ENCODE measurements at places on chromosomes 1 and 21.

DNA sequence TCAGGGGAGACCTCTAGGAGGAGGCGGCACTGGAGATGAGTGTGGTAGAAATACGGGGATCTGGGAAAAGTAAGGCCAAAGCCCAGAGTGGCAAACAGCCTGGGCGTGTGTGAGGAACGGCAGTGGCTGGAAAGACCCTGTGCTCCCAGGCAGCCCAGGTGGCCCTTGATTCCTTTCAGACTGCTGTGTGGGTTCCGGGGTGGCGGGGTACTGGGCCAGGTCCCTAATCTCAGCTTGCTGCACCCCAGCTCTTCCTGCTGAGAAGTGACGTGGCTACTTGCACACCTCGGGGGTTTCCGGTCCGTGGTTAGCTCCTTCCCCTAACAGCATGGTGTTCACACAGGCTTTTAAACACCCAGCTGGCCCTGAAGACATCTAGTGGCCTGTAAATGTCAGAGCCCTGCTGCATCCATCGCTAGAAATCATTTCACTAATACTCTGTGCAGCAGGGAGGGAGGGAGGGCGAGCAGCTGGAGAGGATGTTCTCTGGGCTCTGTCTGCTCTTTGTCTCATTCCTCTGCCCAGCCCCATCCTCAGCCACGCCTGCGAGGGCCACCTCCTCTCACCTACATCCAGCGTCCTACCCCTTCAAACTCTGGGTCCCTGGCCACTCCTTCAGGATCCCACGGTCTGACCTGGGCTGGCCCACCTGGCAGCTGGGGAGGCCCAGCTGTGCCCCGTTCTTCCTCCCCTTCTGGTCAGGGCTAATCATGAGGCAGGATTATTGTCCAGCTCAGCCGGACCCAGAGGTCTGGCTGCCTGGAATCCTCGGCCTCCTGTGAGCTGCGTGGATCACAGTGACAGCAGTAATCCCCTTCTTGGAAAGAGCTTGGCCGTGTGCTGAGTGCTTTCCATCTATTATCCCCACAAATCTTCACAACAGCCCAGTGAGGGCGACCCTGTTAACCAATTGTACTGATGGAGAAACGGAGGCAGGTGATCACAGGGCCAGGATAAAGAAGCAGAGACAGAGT lies 7.2 kb downstream of the ZDHHC18 start:
- DNase-seq = peak; percentile 66

DNA sequence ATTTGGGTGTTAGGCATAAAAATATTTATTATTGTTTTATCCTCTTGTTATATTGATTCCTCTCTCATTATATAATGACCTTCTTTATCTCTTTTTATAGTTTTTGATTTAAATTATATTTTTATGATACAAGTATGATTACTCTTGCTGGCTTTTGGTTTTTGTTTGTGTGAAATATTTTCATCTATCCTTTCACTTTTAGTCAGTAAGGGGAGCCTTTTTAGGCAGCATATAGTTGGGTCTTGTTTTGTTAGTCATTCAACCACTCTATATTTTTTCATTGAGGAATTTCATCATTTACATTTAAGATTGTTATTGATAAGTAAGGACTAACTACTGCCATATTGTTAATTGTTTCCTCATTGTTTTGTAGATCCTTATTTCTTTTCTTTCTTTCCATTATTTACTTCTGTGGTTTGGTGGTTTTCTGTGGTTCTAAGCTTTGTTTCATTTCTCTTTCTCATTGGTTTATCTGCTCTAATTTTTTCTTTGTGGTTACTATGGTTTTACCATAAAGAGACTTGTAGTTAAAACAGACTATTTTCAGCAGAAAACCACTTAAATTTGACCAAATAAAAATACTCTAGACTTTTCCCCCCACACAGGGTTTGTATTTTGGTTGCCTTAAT lies 593.1 kb downstream of the NUF2 start:
- DNase-seq = no peak

DNA sequence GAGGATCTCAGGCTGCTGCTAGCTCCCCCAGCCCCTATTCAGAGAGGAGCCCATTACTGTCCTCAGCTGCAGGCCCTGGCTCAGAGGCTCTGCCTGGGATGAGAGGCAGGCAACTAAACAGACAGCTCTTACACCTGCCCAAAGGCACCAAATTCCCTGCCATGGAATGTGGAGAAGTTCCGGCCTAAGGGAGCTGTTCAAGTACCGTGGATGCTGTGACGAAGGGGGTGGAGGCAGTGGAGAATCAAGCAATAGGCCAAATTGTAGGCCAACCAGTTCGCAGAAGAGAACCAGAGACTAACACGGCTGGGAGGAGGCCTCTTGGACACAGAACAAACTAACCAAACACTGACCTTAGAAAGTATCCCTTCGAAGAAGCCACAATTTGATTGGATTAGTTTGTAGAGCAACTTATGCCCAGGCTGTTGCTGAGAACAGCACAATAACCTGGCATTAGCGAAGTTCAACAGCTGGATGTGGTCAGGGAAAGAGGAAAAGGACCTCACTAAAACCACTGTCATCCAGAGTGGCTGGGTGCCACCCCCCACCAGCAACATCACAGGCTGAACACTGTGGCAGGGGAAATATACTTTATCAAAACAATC lies 3.6 kb downstream of the C1orf174 start:
- DNase-seq = no peak

DNA sequence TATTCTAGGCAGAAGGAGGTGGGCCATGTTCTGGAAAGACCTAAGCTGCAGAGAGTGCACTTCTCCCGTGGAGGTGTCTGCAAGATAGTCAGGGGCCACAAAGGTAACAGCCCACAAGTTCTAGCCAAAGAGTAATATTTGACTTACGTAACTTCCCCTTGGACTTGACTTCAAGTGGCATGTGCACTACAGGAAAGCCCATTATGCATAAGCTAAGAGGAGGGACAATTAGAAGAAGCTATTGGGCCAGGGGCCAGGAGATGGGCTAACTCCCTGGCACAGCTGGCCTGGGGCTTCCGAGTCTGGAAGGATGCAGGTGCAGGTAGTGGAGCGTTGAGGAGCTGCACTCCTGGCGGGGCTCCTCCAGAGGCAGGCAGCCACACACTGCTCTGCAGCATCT lies 58.3 kb downstream of the ERG start:
- no peak for DNase-seq

DNA sequence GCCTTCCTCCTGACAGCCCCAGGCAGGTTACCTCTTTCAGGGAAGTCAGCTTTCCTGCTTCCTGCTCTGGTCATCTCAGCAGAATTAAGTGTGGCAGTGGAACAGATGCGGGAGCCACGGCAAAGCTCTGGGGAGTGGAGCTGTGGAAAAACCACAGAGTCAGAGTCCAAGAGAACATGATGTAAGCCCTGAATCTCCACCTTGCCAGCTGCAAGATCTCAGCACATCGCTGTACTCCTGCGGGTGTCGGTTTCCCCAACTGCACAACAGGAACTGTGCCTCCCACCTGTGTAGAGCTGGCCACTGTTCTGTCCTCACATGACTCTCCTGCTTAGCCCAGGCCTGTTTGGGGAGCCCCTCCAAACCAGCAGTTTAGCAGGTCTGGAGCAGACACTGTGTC lies 123.7 kb downstream of the MATN1 start:
- no peak for DNase-seq

GRCh38 chr1:230972855-230973271 lies 5.8 kb downstream of the TTC13 start:
- no peak for DNase-seq

DNA sequence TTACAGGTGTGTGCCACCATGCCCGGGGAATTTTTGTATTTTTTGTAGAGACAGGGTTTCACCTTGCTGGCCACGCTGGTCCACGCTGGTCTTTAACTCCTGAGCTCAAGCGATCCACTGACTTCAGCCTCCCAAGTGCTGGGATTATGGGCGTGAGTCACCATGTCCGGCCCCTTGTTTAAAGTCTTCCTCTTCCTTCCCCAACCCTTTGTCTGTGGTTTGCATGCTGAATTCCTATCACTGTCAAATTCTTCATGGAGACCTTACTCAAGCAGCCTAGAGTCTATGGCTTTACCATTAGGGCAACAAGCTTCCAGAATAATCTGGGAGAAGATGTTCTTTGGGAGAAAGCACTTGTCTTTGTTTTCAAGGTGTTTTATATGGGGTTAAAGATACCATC lies 34.7 kb downstream of the B3GALT5 start:
- no peak for DNase-seq

GRCh38 chr1:41239988-41240610 lies 2.0 kb downstream of the SCMH1 start:
- no peak for DNase-seq

All from activated naive CD8-positive, alpha-beta T cell treated with anti-CD3 and anti-CD28 coated beads, Interleukin-2, amount 50 U/mL, for 16 hours (primary cell).